Breast epithelium (tissue), 4 donors: ENCODE measurements at places on chromosomes 6 and 20. TPM values are rescaled to one million over a fixed set of nuclear protein-coding genes. Genes with fewer than 3 reads are reported as not detected.

DNA sequence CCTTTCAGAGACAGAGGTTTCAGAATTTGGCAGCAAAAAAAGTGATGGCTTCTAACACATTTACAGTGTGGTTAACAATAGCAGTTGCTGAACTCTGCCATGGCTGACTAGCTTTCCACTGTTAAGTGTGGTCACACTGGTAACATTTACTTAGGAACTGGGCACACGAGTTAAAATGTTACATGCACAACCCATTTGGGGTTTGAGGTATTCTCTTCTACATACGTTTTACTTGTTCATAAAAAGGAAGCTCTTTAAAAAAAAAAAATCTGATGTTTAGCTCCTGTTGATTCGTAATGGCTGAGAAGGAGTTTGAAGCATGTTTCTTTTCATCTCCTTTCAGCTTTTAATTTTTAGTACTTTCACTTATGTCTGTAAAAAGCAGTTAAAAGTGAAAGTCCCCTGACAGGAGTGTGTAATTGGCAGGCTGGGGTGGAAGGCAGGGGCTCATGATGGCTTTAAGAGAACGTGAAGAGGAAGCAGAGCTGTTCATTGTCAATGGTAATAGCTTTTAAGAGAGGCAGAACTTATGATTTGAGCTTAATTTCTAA lies 245.9 kb downstream of the FARS2 start:
- no peak for DNase-seq

DNA sequence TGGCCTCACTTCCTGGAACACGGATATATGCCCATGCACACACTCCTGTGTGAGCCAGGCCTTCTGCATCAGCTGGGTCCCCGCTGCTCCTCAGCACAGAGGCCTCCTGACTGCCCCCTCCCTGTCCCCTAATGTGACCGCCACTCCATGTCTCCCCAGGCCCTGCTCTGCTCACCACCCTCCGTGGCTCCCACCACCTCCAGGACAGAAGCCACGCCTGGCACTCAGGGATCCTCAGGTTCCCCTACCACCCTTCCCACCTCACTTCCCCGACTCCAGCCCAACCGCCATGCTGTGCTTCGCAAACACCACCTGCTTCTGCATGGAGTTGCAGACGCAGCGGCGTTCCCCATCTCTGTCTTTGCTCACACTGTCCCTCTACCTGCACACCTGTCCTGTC lies 4.3 kb upstream of the SRC start:
- no peak for DNase-seq

DNA sequence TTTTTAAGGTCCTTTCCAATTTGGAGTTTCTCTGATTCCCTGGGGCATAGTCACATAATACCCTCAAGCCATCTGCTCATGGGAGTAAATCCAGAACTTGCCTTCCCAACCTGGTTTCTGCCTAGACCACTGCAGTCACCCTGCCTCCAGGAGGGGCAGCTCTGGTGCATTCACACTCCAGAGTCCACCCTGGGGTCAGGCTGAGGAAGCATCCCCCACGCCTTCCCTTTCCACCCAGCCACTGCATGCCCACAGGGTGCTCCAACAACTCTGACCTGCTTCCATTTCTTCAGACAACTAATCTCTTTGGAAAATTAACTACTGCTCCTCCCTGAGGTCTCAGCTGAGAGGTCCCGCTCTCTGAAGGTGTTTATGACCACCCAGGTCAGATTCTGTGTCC lies 211.4 kb upstream of the RIN2 start:
- DNase-seq = no peak

GRCh38 chr6:117817992-117818391 lies 89.1 kb upstream of the SLC35F1 start:
- DNase-seq = no peak

DNA sequence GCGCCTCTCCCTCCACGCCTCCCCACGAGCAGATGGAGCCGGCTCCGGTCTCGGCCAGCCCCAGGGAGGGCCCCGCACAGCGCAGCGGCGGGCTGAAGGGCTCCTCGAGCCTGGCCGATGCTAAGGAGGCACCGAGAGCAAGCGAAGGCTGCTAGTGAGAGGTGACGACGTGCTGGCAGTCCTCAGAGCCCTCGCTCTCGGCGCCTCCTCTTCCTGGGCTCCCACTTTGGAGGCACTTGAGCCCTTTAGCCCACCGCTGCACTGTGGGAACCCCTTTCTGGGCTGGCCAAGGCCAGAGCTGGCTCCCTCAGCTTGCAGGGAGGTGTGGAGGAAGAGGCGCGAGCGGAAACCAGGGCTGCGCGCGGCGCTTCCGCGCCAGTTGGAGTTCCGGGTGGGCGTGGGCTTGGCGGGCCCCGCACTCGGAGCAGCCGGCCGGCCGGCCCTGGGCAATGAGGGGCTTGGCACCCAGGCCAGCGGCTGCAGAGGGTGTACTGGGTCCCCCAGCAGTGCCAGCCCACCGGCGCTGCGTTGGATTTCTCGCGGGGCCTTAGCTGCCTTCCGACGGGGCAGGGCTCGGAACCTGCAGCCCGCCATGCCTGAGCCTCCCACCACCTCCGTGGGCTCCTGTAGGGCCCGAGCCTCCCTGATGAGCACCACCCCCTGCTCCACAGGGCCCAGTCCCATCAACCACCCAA lies 2.5 kb upstream of the TMEM14C start:
- no peak for DNase-seq

The CDC40 gene
- 20.3 TPM for total RNA-seq

The JAG1 gene
- total RNA-seq = 75.7 TPM

The MDFI gene
- total RNA-seq = 75.8 TPM
